ENCODE measurements at places on chromosomes 16 and 17.

GRCh38 chr16:81427219-81427618 is 17.4 kb upstream of the CMIP start:
- no peak for DNase-seq

- no peak for DNase-seq
These were observed 18.5 kb downstream of the KCTD5 start for GRCh38 chr16:2700786-2701185.

DNA sequence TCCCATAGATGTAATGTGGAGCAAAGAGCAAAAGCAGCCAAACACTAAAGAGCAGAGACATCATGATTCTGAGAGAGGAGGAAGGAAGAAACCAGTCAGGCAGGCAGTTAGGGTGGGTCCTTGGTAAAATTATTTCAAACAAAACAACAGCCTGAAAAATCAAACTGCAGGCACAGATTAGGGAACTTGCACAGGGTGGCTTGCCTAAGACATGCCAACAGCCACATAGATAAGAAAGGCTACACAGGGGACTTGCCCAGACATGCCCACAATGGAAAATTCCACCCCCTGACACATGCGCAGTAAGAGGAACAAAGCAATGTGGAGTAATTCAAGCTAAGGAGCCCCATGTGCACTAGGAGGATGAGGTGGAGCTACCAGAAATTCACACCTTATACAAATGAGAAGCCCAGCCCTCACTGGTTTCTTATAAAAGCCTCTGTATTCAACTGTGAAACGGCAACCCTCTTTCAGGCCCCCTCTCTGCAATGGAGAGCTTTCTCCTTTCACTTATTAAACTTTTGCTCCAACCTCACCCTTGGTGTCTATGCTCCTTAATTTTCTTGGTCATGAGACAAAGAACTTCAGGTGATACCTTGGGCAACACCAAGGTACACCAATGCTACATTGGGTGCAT is 7.3 kb upstream of the GAS7 start:
- no peak for DNase-seq

DNA sequence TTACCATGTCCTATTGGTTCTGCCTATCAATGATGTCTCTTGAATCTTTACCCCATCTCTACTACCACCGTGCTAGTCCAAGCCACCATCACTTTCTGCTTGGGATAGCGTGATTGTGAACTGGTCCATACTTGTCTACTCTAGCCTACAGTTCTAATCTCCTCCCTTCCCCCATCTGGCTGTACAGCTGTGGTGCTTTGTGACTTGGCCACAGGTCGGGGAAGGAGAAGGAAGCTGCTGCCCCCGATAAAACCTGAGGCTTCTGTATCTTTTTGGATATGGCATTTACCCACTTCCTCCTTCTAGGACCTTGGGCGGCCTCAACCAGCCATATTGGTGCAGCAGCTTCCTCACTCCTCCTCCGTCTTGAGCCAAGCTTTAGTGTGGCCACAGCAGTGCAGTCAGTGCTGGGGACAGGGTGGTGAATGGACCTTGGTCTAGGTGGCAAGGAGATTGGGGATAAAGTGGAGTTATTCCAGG is 314 bp upstream of the ITGA2B start:
- DNase-seq, result no peak

- DNase-seq, result no peak
These were observed 144.4 kb downstream of the PCTP start for GRCh38 chr17:55895112-55895759.

All from HTR-8/SVneo (cell line).